ENCODE measurements at places on chromosomes 6 and 20. TPM values are rescaled to one million over a fixed set of nuclear protein-coding genes. Genes with fewer than 3 reads are reported as not detected.
A peak's percentile ranks its signal among the peaks of the same experiment; 100 is the strongest.

- no peak for DNase-seq
- H3K27ac ChIP-seq = no peak overlapping the region
- no peaks in the 10 kb centered on the region for H3K27me3 ChIP-seq
- H3K4me3 ChIP-seq = no peak overlapping the region
- H3K4me1 ChIP-seq = no peaks in the 10 kb centered on the region
These were observed 186.5 kb downstream of the PRKN start for GRCh38 chr6:162541019-162541601.

DNA sequence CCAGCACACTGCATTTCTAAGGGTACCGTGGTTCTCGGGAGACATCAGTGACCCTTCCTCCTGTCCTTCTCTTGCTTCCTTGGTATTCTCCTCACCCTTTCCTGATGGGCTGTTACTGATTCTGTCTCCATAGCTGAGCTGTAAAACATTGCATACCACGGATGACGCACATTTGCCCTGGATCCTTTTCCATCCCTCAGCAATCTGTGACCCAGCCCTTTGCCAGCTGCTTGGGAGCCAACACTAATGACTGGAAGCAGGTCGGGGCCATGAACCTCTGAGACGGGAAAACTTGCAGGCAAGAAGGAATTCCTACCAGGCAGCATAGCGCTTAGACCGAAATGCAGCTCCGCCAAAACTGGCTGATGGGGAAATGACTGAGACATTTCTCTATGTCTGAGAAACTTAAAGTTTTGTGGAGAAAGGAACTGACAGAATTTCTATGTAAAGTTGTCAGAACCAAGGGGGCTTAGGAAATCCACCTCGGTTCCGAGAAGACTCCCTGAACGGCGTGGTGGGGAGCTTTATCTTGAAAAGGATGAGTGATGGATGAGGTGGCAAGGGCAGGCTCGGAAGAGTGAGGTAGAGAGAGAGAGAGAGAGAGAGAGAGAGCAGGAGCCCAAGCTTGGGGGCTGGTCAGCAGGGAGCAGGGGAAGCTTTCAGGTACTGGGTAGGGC, 19.2 kb downstream of the TUBB2B start:
- no peaks in the 10 kb centered on the region for H3K27me3 ChIP-seq
- H3K4me3 ChIP-seq = no peak overlapping the region
- H3K4me1 ChIP-seq = no peaks in the 10 kb centered on the region
- no peak overlapping the region for H3K27ac ChIP-seq

DNA sequence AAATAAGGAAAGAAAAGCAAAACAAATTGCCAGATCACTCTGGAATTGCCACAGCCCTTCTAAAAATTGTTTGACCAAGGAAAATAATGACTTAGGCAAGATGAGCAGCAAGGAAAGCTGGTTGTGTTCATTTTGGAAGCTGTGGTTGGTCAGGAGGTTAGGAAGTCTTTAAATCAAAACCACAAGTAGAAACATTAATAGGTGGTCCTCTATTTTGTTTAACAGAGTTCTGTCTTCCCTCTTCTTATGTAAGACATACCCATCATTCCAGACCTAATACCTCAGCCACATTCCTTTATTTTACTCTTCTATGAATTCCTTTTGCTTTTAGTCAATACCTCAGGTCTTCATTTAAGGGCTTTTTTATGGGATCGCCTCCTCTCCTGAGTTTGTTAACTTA, 422.2 kb upstream of the PLCB4 start:
- no peaks in the 10 kb centered on the region for H3K4me1 ChIP-seq
- H3K36me3 ChIP-seq = no peaks in the 10 kb centered on the region
- no peak for DNase-seq
- no peak overlapping the region for H3K27ac ChIP-seq
- no peaks in the 10 kb centered on the region for H3K27me3 ChIP-seq

GRCh38 chr20:59484228-59484627, 120.1 kb upstream of the PHACTR3 start:
- DNase-seq = peak; percentile 34
- H3K27me3 ChIP-seq = no peaks in the 10 kb centered on the region
- H3K4me1 ChIP-seq = no peaks in the 10 kb centered on the region

DNA sequence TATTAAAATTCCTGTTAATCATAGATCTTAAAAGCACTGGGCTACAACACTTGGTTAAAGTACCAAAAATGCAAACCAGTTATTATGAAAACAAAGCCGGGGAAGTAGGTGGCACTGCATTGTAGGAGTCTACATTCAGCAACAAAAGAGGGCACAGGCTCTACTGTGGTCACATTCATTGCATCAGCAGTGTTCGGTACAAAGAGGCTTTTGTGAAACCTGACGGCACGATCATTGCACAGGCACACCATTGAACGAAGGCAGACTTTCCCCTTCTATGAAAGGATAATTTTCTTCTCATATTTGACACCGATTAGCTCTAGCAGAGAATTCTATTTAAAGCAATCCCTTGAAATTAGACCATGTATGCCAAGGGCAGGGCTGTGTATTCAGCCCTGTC, 44.6 kb upstream of the AGPAT4 start:
- no peak overlapping the region for H3K27ac ChIP-seq
- H3K4me1 ChIP-seq = no peaks in the 10 kb centered on the region
- H3K4me3 ChIP-seq = no peak overlapping the region
- H3K36me3 ChIP-seq = no peaks in the 10 kb centered on the region

DNA sequence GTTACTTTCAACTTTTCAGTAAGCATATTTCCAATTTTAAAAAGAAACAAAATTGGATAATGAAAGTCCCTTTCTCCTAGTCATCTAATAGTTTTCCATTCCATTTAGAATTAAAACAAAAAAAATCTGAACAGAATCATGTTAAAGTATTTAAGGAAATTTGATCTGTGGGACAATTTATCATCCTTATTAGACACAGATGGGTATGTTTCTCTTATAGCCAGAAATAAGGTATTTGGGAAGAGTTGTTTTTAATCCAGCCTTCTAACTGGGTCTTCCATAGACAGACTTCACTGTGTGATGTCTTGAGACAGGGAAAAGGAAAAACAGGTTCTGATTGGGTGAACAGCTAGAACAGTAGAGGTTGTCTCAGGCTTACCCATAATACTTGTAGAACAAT, 39.5 kb upstream of the STXBP5 start:
- H3K27me3 ChIP-seq = no peaks in the 10 kb centered on the region
- no peaks in the 10 kb centered on the region for H3K36me3 ChIP-seq
- H3K27ac ChIP-seq = no peak overlapping the region
- no peak overlapping the region for H3K4me3 ChIP-seq
- no peaks in the 10 kb centered on the region for H3K4me1 ChIP-seq
- DNase-seq = no peak

The SRMS gene
- total RNA-seq = not detected

GRCh38 chr6:156879591-156879990, 102.4 kb downstream of the ARID1B start:
- no peaks in the 10 kb centered on the region for H3K36me3 ChIP-seq
- H3K4me3 ChIP-seq = no peak overlapping the region
- peaks cover 63% of the 10 kb centered on the region for H3K4me1 ChIP-seq
- H3K27ac ChIP-seq = no peak overlapping the region
- H3K27me3 ChIP-seq = no peaks in the 10 kb centered on the region

GRCh38 chr6:4345543-4345942, 210.2 kb upstream of the ECI2 start:
- no peaks in the 10 kb centered on the region for H3K36me3 ChIP-seq
- no peaks in the 10 kb centered on the region for H3K4me1 ChIP-seq
- no peak overlapping the region for H3K27ac ChIP-seq
- no peak overlapping the region for H3K4me3 ChIP-seq

- H3K36me3 ChIP-seq = peaks cover 13% of the 10 kb centered on the region
- H3K27ac ChIP-seq = no peak overlapping the region
- DNase-seq = no peak
These were observed 136.5 kb upstream of the NUP153 start for GRCh38 chr6:17842934-17843821.

The BMP6 gene
- total RNA-seq = 6.6 TPM

GRCh38 chr6:163820171-163820570, 405.7 kb downstream of the QKI start:
- no peak for DNase-seq
- H3K4me1 ChIP-seq = no peaks in the 10 kb centered on the region
- H3K27ac ChIP-seq = no peak overlapping the region
- H3K27me3 ChIP-seq = no peaks in the 10 kb centered on the region
- no peak overlapping the region for H3K4me3 ChIP-seq

- H3K27ac ChIP-seq = no peak overlapping the region
- peaks cover 4% of the 10 kb centered on the region for H3K4me1 ChIP-seq
- no peak for DNase-seq
- peak overlapping the region; percentile 50 for H3K4me3 ChIP-seq
These were observed 59.9 kb upstream of the MAP3K4 start for GRCh38 chr6:160931378-160932310.

The SOX12 gene
- 8.4 TPM for total RNA-seq

DNA sequence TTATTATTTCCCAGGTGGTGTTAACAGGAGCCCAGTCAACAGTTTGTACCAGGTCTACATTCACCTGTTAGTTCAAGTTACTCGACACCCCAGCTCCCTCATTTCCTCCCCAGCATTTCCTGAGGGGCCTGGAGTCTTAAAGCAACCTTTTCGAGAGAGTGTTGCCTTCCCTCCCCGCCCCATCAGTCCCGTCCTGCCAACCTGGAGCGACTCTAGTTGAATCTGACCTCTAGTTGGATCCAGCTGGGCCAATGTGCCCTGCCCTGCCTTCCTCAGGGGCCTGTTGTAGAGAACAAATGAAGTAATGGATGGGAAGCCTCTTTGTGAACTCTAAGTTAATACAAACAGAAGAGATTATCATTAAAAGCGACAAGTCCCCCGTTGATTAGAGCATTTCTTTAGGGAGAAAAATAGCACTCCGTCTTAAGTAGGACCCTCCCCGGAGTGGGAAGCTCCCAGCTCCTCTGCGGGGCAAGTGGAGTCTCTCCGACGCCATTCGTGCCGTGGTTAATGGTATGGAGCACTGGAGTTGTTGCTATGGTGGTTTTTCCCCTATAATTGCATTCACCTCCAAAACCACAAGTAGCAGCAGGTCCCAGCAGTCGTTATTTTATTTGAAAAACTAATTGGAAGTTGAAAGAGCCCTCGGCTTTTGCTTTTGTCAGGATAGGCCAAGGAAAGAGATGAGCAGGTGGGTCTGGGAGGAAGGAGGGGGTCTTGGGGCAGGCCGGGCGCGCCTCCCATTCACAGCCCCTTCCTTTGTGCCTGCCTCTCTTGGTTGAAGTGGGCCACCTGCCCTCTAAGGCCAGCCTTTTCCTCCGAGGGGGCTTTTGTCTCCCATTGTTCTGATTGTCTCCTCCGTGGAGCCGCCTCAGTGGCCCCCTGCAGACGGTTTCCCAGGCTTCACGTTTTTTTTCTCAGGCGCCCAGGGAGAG, 16.1 kb downstream of the GHRH start:
- H3K4me3 ChIP-seq = no peak overlapping the region
- DNase-seq = no peak

The COL10A1 gene
- total RNA-seq = 2.8 TPM

GRCh38 chr6:135188718-135189117, 7.6 kb downstream of the MYB start:
- H3K4me1 ChIP-seq = peaks cover 4% of the 10 kb centered on the region
- no peak overlapping the region for H3K27ac ChIP-seq
- peaks cover 28% of the 10 kb centered on the region for H3K27me3 ChIP-seq
- H3K36me3 ChIP-seq = no peaks in the 10 kb centered on the region
- no peak overlapping the region for H3K4me3 ChIP-seq

The HLA-DOA gene
- 25.2 TPM for total RNA-seq

The SMLR1 gene
- not detected for total RNA-seq

The BEND3 gene
- total RNA-seq = 3.8 TPM

All from upper lobe of right lung (tissue), 1 donor.